Suprapubic skin (tissue), 4 donors: ENCODE measurements at places on chromosomes 7 and 10.

GRCh38 chr10:132162021-132162531 lies 24.7 kb upstream of the DPYSL4 start:
- DNase-seq = no peak

GRCh38 chr7:33757563-33758165 lies 147.7 kb upstream of the BMPER start:
- no peak for DNase-seq

GRCh38 chr7:107857541-107857912 lies 33.5 kb upstream of the DLD start:
- DNase-seq = no peak

DNA sequence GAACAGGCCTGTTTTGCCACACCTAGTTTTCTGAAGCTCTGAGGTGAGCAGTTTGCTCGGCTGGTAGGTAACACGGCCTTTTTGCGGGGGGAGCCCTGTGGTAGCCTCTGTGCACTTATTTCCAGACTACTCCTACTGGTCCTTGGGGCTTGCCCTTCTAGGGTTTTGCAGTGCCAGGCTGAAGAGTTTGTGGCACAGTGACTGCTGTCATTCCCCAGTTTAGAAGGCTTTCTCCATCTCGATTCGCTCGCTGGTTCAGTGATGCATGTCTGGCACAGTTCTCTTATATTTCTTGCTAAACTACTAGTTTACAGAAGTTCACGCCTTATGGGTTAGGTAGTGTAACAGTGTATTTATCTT lies 711 bp downstream of the KIF20B start:
- no peak for DNase-seq

GRCh38 chr7:44973610-44974401 lies 5.0 kb downstream of the MYO1G start:
- DNase-seq = no peak

- DNase-seq = peak; percentile 45
Observed at GRCh38 chr10:124289851-124290795, 128.6 kb downstream of the OAT start.

DNA sequence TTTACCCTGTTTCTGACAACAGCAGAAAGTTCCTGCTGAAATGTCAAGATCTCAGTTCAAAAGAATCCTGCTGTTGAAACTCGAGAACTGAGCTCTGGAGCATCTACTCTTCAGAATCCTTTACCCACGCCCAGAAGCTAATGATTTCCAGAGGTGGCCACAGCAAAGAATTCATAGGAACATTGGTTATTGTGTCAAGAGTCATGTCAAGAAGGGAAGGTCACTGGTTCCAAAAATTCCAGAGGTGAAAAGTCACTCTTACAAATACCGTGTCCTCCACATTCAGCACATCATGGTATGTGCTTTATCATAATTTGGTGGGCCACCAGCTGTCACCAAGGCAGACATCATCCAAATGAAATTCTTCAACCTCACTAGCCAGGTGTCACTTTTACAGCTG lies 394.4 kb upstream of the NPVF start:
- DNase-seq = no peak

DNA sequence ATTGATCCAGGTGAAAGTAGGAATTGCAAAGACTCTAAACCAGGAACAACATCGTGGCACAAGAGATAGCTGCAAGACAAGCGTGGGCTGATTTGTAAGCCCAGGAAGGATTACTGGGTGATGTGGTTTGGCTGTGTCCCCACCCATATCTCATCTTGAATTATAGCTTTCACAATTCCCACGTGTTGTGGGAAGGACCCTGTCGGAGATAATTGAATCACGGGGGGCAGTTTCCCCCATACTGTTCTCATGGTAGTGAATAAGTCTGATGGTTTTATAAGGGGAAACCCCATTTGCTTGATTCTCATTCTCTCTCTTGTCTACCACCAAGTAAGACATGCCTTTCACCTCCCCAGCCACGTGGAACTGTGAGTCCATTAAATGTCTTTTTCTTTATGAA lies 59.5 kb downstream of the ST8SIA6 start:
- DNase-seq = no peak

DNA sequence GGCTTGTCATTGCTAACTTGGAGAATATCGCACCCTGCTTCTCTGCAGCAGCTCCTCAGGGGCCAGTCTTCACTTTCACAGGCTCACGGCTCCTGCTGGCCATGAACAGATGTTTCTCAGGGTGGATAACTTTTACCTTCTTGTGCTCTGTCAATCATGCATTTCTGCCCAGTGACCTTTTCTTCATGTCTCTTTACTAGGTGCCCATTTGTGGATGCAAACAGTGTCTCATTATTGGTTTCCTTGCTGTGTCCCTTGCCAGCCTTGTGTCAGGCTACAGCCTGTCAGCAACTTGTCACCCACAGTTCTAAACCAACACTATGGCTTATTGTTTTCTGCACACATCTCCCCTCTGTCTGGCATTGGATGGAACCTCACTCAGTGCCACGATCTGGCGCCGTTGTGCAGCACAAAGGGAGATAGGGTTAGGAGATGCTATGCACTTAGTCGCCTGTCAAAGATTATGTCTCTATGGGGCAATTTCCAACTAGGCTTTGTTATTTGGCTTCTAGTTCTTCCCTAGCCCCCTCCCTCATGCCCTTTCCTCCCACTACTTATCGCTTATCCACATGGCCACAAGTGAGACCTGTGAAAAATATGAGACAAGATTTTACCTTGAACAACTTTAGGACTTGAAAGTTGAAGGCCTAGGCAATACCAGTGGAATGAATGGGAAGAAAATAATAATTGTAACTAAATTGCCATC lies 45.7 kb upstream of the NXPH1 start:
- no peak for DNase-seq

- no peak for DNase-seq
Observed at GRCh38 chr10:112628951-112629609, 182.1 kb downstream of the VTI1A start.

DNA sequence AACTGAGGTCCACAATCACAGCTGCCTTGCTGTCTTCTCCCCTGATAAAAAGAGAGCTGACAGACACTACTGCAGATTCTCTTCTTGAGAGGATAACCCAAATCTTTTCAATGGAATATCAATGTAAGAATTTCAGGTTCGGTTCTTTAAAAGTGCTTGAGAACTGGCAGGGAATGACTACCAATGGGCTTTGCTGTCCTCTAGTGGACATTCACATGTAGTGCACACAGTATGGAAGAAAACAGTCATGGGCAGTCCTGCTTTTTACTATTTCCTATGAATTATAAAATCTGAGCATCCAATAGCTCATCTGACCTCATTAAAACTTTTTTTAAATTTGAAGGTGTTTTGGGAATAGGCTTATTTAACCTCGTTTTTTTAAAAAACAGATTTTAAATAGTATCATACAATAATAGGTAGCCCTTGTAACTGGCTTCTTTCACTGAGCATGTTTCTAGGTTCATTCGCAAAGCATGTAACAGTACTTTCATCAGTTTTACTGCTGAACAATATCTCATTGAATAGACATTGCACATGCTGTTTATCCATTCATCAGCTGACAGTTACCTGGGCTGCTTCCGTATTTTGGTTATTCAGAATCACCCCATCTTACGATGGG lies 18.3 kb downstream of the FZD9 start:
- no peak for DNase-seq

DNA sequence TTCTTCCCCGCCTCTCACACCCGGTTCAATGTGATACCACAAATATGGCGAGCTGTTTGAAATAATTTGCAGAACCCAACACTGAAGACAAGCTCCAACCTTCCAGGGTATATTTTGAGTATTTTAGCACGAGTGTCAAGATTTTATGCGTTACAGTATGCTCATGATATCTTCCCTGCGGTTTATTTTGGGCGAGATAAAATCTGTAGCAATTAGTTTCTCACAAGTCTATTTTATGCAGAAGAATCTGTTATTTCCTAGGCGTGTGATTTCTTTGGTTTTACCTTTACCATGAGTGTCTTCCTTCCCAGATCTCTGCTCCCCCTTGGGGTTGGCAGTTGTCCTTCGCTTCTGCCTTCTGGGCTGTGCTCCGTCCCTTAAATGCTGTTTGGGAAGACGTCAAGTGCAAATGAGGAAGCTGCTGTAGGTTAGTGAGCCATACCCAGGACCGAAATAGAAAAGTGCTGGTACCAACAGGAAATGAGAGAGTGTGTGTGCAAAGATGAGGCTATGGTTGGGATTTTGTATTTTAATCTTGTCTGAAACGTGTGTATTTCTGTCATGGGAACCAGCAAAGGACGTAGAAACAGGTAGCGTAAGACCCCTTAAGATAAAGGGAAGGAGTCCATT lies 299.8 kb downstream of the KLF6 start:
- DNase-seq = no peak

DNA sequence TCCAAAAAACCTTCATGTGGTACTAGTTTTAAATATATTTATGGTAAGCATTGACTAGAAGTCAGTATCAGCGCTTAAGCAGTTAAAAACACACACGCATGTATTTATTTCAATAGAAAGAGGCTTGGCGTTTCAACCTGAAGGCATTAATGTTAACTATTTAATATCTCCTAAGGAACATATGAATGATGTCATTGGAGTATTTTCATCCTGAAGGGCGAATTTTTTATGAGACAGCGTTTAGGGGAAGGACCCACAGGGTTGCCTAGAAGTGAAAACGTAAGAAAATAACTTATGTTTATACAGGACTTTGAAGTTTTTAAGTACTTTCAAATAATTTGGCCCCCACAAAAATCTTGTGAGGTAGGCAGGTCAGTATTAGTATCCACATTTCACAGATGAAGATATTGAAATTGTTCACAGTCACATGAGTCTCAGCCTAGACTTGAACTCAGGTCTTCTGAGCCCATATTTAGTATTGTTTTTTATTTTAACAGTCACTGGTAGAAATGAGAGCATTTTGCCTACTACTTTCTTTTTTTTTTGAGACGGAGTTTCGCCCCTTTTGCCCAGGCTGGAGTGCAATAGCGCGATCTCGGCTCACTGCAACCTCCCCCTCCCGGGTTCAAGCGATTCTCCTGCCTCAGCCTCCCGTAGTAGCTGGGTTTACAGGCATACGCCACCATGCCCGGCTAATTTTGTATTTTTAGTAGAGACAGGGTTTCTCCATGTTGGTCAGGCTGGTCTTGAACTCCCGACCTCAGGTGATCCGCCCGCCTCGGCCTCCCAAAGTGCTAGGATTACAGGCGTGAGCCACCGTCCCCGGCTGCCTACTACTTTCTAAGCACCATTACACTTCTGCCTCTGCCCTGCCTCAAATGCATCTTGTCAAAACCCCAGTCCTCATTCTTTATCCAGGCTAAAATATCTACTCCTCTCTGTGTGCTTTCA lies 1.8 kb downstream of the SLK start:
- DNase-seq = no peak

DNA sequence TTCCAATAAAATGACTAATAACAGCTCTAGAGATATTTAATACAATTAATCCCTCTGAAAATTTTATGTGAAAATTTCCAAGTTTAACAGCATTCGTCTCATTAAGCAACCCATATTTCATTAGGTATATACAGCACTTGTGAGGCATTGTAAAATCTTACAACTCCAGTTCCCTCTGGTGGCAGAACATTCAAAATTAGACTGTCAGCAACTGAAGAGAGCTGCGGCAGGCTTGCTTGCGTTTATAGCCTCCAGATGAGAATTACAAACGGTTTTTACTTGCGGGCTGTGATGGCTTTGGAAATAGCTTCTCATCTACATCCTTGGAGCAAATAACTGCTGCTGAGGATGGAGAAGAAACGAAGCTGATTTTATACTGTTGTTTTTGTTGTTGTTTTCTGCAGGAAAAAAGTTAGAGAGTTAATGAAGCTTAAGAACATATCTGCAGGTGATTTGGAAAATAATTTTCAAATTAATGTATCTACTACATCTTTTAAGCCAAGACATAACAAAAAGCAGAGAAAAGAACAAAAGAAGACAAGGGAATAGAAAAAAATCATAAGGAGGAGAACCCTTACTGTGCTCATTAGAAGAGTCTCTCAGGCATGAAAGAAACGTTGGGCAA lies 171.3 kb downstream of the MAGI2 start:
- no peak for DNase-seq

DNA sequence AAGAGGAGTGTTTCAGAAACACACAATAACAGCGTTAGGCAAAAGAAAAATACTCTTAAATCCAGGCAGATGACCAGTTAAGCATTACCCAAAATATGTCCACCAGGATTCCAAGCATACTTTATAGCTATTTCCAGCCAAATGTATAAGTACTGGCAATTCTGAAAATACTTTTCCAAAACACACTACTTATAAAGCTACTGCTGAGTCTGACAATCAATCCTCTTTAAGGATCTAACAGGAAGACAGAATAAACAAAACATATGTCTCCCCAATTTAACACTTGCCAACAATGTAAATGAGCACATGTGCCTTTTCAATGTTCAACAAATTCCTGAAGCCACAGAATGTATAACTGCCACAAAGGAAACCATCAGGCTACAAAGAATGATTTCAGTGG lies 370.9 kb downstream of the SORCS1 start:
- DNase-seq = no peak

- no peak for DNase-seq
Observed at GRCh38 chr10:67242528-67242927, 316.7 kb downstream of the LRRTM3 start.

- DNase-seq = no peak
Observed at GRCh38 chr7:54857294-54857693, 98.3 kb upstream of the SEC61G start.

GRCh38 chr7:11313801-11314200 lies 340.1 kb downstream of the PHF14 start:
- no peak for DNase-seq

GRCh38 chr7:15554081-15554480 lies 7.7 kb downstream of the AGMO start:
- no peak for DNase-seq

DNA sequence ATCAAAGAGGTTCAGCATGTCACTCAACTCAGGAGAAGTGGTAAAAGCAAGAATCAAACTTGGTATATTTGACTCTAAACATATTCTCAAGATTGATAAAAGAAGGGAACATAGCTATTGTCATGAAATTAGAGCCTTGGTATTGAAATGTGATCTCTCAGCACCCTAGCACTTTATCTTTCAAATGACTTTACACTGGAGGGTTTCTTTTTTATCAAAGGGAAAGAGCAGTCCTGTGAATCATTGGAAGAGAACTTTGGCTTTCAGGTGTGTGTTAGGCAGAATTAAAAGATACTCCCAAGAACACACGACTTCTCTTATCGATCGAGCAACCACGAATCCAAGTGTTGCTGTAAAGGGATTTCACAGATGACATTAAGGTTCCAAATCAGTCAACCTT lies 54.4 kb downstream of the PTN start:
- DNase-seq = no peak

DNA sequence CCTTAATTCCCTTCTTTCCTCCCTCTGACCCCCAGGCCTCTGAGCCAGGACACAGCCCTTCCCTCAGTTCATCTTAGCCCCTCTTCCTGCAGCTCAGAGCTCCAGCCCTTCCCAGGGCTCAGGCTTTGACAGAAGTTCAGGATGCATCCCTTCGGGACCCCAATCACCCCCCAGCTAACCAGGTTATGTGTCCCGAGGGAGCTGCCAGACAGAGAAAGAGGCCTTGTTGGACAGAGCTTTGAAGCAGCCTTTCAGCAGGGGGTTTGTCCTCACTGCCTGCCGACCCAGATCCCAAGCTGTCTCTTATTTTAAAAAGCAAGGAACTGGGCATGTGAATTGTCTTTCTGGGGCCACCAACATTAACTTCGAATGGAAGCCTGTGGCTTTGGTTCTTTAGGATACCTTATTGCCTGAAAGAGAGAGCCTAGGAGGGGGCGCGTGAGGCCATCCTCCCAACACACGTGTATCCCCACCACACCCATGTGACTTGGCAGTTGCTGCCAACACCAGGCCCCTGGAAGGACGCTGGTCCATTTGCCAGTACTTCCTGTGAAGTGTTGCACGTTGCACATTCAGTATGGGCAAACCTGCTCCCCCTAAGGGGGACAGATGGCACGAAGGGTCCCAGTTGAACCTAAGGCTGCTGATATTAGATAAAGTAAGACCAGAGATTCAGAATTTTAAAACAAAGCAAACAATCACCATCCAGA lies 858 bp downstream of the CCDC136 start:
- peak; percentile 53 for DNase-seq

GRCh38 chr7:33868166-33868565 lies 37.2 kb upstream of the BMPER start:
- no peak for DNase-seq
